SW 1271 (cell line): ENCODE measurements at places on chromosomes 5 and 9.
A peak's percentile ranks its signal among the peaks of the same experiment; 100 is the strongest.

DNA sequence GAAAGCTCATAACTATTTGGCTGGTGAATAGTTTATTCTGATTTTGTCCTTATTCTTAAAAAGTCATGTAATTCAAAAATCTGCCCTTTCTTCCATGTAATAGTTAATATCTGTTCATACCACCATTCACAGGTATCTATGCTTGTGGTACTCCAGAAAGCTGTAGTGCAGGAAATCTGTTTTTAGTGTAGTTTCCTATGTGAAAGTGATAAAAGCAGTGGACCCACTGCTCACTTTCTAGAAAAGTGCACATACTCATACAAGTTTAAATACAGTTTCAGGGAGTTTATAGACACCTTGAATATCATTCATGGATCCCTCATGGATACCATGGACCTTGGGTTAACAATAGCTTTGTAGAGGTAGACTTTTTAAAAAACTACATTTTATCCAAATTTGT, 20.2 kb downstream of the PBX3 start:
- DNase-seq, result no peak

GRCh38 chr9:135085830-135086546, 1.5 kb upstream of the OLFM1 start:
- no peak for DNase-seq

DNA sequence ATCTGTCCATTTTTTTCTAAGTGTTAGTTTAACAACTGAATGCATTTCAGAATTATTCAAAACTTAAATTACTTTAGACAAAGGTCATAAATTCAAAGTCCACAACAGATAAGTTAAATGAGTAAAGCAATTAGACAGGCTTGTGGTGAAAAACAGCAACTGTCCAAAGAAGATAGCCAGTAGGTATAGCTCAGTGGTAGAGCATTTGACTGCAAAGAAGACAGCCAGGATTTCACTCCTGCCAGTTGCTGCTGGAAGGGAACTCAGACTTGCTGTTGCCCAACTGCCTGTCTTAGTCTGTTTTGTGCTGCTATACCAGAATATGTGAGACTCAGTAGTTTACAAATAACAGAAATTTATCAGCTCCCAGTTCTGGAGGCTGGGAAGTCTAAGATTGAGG, 10.0 kb downstream of the FANCC start:
- DNase-seq, result no peak

- no peak for DNase-seq
These were observed 273.7 kb downstream of the CD180 start for GRCh38 chr5:66922881-66923280.

DNA sequence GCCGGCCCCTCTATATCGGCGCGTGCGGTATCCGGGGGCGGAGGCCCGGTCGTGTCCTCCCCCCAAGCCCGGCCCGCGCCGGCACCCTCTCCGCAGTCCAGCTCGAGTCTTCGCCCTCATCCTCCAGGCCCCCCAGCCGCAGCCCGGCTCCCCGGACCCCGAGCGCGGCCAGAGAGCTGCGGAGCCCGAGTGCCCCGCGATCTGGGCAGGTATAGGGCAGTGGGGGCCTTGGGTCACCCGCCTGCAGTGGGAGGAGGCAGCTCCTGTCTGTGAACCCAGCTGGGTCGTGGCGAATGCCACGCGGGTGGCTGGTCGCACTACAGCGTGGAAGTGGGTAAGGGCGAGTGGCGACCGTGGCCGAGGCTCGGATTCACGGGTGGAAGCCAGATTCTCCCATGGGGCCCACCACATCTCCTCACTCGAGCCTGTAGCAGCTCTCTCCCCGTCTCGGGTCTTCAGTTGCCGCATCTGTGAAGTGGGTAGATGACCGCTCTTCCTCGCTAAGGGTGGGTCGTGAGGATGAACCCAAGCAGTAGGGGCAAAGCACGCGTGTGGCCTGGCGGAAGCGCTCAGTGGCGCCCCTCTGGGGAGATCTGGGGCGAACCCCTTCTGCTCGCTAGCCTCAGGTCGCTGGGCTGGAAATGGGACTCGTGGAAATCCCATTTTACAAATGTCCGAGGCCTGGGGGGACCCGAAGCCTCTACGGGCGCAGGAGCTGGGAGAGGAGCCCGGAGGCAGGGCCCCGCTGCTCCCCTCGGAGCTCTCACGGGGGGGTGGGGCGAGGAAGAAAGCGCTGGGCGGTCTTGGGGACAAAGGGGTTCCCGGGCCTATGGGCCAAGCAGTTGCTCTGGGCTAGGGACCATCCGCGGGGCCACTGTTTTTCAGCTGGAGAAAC, 1.9 kb downstream of the NR5A1 start:
- no peak for DNase-seq

DNA sequence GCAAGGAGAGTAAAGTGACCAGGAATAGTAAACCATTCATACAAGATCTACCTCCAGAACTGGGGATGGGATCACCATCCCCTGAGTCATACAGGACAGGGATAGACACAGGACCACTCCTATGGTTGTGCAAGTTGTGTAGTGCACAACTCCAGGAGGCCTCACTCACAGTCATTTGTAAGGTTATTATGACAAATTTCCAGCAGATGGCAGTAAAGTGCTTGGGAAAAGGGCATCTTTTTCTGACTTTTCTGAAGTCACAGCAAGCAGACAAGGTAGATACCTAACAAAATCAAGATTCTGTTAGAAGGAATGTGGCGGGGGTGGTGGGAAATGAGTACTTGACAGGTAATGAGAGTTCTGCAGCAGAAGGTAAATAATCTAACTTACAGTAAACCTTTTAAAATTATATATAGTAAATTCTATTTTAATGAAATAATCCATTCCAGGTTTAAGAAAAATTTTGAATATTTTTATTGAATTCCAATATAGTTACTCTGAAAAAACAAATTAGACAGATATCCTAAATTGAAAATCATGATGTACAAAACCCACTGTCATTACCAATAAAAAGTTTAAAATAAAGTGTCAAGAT, 16.7 kb upstream of the KIF27 start:
- DNase-seq, result peak; percentile 62

- DNase-seq, result no peak
These were observed 31.4 kb upstream of the TMOD1 start for GRCh38 chr9:97470076-97470475.

DNA sequence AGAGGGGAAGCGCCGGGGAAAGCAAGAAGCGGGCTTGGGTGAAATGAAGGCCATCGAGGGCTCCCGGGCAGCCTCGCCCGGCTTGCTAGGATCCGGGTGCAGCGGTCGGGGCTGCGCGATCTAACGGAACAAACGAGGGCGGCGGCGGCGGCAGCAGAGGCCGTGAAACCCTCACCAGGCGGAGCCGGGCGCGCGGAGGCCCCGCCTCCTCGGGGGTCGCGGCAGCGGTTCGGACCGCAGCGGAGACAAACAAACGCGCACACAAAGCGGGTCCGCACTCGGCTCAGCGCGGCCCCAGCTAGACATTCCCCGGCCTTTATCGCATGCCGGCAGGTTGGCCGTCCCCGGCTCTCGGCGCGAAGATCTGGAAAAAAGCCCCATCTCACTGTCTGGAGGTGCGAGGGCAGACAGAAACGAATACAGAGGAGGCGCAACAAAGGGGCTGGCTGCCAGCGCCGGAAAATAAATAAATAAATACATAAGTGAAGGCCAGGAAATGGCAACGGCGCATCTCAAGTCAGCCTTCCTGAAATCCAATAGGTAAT, 10.5 kb upstream of the TRIM36 start:
- no peak for DNase-seq

GRCh38 chr9:34653151-34654072, 1.4 kb downstream of the IL11RA start:
- no peak for DNase-seq

GRCh38 chr5:132777209-132778069, at the start of gene SEPTIN8:
SEPTIN8 (minus strand) TSS chr5:132777239; CDS start chr5:132777137, 102 bp downstream.
- DNase-seq, result no peak

GRCh38 chr9:3986060-3986459, 313.8 kb downstream of the GLIS3 start:
- DNase-seq, result no peak

GRCh38 chr5:1948111-1948510, 65.4 kb upstream of the IRX4 start:
- DNase-seq, result no peak

GRCh38 chr9:136791516-136792276, 552 bp downstream of the TMEM141 start:
- peak; percentile 40 for DNase-seq

- no peak for DNase-seq
These were observed 2.9 kb upstream of the TRIM41 start for GRCh38 chr5:181220178-181220515.

- no peak for DNase-seq
These were observed 95.1 kb downstream of the NMUR2 start for GRCh38 chr5:152309926-152310450.

GRCh38 chr5:56918054-56918453, 8.7 kb downstream of the SETD9 start:
- DNase-seq, result no peak

- DNase-seq, result no peak
These were observed 933.6 kb downstream of the EFNA5 start for GRCh38 chr5:106737111-106737510.

DNA sequence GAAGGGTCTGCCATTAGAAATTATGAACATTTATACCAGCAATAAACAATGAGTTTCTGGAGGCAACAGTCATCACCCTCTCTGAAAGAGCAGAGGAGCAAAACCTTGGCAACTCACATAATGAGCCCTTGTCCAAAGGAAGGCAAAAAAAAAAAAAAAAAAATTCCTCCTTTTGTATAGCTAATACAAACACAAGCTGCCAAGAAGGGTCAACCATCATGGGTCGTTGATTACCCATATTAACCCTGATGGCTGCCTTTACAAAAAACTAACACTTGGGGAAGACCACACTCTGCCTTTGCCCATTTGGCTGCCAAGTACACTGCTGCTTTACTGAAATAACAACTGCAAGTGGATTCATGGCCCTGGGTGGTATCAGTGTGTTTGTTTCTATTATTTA, 272.7 kb downstream of the ADAMTSL1 start:
- DNase-seq, result no peak

DNA sequence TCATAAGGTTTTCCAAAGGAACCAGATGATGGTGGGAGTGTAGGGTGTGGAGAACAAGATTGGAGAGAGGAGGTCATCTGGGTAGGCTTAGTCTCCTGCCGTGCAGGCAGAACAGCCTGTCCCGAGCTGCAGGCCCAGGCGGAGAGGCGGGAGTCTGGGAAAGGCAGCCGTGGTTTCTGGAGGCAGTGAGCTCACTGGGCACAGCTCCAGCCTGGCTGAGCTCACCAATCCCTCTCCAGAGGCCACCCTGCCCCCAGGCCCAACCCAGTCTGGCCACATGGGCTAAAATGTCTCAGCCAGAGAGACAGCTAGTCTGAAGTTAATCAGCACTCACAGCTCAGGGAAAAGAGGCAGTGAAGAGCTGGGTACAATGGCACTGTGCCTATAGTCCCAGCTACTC, 12.3 kb downstream of the P4HA2 start:
- DNase-seq, result no peak

- no peak for DNase-seq
These were observed 1.5 kb upstream of the SARDH start for GRCh38 chr9:133739408-133740280.

- no peak for DNase-seq
These were observed 92.9 kb downstream of the INIP start for GRCh38 chr9:112624711-112625707.

DNA sequence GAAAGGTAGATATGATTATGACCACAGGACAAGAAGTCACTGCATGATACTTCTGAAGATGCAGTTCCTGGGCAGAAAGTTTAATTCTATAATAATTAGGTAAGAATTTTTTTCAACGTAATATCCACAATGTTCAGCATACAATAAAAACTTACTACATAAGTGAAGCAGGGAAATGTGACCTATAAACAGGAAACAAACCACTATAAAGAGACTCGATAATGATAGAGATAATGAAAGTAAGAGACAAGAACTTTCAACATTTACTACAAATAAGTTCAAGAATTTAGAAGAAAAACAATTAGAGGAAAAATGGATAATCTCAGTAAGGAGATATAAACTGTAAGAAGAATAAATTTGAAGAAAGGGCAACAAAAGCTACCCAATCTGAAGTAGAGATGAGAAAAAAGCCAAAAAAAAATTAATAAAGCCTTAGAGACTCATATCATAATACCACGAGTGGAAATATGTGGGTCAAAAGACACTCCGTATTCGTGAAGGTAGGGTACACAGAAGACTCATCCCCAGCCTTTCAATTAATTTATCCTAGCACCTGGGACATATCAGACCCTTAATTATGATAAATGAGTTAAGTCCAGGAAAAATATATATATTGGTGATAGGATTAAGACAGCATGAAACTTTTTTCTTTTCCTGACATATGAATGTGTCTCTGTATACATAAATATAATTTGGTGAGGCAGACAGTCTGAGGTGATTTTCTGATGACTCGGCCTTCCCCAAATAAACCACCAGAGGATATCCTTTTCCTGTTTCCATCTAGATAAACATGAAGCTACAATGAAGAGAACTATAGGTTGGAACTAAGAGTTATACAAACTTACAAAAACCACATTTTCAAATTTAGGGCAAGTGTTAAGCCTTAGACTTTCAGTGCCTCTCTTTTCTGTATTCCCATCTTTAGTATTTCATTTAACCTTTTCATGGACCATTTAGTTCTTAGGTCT, 120.4 kb downstream of the RAPGEF6 start:
- DNase-seq, result no peak
